Fibroblast of mammary gland (primary cell): ENCODE measurements at places on chromosomes 3 and 15.

DNA sequence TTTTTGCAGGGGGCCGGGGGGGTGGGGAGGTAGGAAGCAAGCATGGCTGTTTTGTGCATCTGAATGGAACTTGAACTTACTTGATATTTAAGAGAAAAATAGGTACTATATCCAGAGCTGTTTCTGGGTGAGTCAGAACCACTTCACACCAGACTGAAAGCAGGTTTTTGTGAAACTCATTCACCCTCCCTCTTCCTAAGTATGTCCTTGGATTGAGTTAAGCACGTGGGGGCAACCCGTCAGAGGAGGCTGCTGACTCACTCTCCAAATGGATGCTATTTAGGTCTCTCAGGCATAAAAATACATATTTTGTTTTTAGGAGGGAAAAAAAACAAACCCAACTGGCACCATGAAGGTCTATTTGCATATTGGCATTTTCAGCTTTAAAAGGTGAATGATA is 270.3 kb downstream of the RYR3 start:
- peak; percentile 88 for DNase-seq

DNA sequence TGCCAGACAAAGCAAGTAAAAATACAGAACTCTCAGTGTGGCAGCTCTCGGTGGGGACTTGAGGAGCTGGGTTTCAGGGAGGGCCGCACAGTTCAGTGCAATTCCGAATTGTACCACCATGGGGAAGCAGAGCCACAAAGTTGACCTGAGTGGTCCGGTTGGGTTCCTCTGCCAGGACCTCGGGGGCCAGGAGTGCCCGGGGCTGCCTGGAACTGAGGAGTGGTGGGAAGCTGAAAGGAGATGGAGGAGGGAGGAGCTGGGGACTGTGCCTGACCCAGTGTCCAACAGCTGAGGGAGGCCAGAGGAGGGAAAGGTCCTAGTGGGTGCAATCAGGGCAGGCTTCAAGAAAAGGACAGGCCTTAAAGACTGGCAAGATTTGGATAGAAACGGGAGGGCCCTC is 32.2 kb upstream of the TRH start:
- peak; percentile 58 for DNase-seq

DNA sequence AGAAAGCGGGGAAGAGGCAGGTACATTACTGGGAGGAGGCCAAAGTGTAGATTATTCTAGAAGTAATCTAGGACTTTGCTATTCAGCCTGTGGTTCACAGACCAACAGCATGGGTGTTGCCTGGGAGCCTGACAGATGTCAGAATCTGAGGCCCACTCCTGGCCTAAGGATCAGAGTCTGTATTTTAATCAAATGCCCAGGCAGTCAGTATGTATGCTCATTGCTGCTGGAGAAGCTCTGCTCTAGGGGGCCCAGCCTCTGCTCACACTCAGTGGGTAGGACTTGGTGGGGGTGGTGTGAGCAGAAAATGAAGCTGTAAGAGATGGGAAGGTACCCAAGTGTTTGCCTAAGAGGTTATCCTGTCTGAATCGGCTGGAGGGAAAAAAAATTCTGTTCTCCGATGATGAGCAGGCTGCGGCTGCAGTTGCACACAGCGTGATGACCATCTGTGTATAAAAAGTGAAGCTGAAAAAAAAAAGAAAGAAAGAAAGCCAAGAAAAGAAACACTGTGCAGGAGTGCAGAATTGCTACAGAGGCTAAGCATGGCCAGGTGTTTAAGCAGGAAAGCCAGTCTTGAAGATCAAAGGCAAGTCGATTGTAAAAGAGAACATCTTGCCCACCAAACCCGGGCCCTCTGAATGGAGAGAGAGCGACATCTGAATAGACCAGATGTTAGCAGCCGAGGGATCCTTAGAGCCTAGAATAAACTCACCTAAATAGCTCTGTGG is 65.2 kb downstream of the EIF4E3 start:
- peak; percentile 51 for DNase-seq

- no peak for DNase-seq
These were observed 150.9 kb upstream of the ABI3BP start for GRCh38 chr3:101144105-101144504.

DNA sequence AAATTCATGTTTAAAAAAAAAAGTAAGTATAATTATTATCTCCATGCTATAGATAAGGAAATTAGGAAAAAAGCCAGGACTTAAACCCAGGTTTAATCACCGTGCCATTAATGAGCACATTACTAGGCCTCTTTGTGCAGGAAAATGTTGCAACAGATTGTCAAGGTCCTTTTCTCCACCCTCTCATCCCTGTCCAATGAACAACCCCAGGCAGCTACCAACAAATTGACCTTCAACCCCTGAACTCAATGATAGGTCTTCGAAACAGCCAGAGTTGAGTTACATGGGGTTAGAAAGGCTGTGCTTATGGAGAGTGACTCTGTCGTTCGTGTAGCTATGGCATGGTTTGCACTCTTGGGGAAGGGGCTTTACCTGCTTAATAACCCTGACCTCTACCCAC is 84.2 kb upstream of the CTNNB1 start:
- DNase-seq = no peak

- peak; percentile 77 for DNase-seq
These were observed 225.8 kb downstream of the MYRIP start for GRCh38 chr3:40035177-40035576.

DNA sequence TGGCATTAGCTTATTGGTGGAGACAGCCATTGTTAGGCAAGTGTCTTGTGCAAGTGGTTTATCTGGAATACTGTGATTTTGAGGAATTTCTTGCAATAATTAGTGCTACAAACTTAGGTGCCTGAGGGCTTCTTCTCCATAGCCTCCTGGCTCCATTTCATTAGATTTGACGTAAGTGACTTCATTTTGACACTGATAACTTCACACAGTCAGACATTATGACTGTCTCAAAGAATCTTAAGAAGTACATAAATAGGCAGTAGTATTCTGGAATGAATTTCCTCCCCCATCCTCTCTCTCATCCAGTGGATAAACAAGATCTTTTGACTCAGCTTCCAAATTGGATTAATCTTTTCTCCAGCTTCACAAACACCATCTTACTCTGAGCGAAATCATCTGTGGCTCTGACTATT is 19.0 kb downstream of the ARL14 start:
- no peak for DNase-seq

DNA sequence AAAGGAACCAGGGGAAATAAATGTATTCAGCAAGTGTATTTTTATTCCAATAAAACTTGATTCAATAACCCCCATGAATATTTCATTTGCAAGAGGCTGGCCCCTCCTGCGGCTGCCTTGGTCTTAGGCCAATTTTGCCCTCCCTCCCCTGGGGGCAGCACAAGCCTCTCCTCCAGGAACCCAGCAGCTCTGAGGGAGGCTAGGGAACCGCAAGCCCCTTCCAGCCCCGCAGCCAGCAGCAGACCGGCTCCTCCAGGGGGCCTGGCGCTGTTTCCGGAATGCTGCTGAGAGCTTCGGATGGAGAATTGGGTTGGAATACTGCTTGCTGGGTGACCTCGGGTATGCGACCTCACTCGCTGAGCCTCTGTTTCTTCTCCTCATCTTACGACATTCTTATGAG is 150.1 kb downstream of the RAB11A start:
- no peak for DNase-seq

GRCh38 chr3:1381647-1382036 is 288.8 kb downstream of the CNTN6 start:
- no peak for DNase-seq

GRCh38 chr15:54618120-54618519 is 578.6 kb downstream of the RSL24D1 start:
- no peak for DNase-seq

DNA sequence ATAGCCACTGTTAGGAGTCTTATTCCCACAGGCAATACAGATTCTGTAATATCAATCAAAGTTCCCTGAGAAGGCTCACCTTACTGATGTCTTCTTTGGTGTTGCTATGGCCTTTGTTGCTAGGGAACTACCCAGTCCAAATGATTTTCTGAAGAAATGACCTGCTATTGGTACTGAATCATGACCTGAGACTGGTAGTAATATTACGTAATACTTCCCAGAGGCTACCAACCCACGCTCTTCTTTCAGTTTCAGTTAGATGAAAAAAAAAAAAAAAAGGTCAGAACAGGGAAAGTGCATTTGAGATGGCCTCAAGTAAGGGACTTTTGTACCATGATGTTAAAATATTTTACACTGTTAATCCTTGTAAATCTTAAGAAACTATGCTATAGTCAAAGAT is 1092.5 kb upstream of the EPHA6 start:
- DNase-seq = peak; percentile 12

DNA sequence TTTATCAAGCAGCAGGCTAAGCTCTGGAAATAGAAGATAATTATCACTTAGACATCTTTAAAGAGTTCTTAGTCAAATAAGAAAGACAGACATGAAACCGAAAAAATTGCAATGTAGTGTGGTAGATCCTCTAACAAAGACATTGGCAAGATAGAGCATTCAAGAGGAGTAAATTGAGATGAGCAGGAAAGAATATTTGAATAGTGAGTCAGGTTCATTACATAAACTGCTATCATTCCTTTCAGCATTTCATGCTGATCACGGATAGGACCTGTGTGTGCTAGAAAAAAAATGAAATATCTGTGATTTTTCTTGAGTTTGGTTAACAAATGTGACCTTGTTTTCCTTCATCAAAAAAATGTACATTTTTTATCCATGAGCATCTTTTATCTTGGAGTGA is 460.9 kb downstream of the OTOL1 start:
- peak; percentile 17 for DNase-seq

GRCh38 chr3:37729119-37729518 is 132.6 kb upstream of the CTDSPL start:
- DNase-seq = peak; percentile 87

- DNase-seq = no peak
These were observed 72.0 kb upstream of the RASGRP1 start for GRCh38 chr15:38636597-38636996.

GRCh38 chr3:59762941-59763340 is 713.1 kb upstream of the CFAP20DC start:
- DNase-seq = peak; percentile 30

DNA sequence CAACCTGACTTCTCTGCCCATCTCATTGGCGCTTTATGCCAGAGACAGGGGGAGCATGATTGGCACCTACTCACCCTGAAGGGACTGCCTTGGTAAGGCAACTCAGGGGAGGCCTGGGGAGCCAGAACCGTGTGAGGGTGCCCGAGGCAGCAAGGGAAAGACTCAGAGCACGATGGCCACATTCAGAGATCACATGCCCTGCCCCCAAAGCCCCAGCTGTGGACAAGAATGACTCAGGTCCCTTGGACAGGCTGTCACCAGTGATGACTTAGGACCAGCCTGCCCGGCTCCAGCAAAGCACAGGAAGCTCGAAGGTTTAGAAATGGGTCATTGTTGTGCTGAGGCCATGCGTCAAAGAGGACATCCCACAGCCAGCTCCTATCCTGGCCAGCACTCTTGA is 49.1 kb upstream of the LIMD1 start:
- peak; percentile 51 for DNase-seq

- DNase-seq = no peak
These were observed 13.7 kb downstream of the SH3BP5 start for GRCh38 chr3:15318661-15319060.

DNA sequence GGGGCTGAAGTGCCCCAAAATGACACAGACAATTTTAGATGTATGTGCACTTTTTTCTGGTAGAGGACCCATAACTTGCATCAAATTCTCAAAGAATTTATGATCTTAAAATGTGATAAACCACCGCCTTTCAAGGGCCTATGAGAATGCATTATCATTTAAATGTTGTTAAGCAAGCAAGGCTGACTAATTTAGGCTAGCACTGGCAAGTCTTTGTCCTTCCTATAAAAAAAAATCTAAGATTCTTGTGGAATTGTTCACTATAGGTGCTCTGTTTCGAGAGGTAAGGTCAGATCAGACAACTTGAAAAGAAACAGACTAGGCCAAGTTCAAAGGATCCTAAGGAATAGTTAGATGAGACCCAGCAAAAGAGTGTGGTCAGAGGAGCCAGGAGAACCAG is 128.9 kb upstream of the PHLDB2 start:
- DNase-seq = no peak

- no peak for DNase-seq
These were observed 147.7 kb downstream of the RYR3 start for GRCh38 chr15:33458421-33458820.

DNA sequence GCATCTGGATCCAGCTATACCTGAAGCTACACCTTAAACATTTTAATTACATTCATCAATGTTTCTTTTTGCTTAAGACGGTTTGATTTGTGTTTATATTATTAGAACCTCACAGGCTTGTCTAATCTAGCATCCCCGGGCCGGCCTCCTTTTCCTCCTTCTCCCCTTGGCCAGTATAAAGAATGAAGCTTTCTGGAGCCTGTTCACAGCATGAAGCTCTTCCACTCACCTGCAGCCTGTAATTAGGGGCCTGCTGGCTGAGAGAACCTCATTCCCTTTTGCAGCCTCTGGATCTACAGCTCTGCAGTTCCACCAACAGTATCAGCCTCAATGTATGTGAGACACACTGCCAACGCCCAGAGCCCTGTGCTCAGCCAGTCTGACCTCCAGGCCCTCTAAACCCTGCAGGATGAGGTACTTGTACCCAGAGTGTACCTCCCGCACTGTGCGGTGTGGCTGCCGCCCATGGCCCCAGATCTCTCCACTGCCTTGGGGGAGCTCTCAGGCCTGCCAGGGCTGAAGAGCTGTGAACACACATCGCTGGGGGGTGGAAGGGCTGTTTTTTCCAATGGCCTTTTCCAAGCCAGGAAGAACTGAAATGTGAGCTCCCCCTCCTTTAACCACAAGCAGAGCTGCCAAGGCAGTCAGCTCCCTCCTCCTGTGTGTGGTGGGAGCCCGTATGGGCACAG is 114.7 kb upstream of the ALDH1A3 start:
- peak; percentile 79 for DNase-seq

DNA sequence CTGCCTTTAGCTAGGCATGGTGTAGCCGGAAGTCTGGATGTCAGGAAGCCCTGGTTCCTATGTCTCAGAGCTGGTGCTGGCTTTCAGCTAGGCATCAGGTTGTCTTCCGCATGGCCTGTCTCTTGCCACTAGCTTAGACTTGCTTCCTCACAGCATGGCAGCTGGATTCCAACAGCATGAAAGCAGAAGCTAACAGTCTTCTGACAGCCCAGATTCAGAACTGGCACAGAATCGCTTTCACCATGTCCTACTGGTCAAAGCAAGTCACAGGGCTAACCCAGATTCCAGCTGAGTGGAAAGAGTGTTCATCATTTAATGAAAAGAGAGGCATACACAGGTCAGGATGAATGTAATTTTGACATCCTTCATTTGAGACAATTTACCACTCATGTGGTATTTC is 1050.5 kb downstream of the ROBO2 start:
- no peak for DNase-seq

- DNase-seq = no peak
These were observed 2.5 kb upstream of the C3orf38 start for GRCh38 chr3:88147261-88147660.

- no peak for DNase-seq
These were observed 67.6 kb upstream of the CMC1 start for GRCh38 chr3:28173836-28174235.

DNA sequence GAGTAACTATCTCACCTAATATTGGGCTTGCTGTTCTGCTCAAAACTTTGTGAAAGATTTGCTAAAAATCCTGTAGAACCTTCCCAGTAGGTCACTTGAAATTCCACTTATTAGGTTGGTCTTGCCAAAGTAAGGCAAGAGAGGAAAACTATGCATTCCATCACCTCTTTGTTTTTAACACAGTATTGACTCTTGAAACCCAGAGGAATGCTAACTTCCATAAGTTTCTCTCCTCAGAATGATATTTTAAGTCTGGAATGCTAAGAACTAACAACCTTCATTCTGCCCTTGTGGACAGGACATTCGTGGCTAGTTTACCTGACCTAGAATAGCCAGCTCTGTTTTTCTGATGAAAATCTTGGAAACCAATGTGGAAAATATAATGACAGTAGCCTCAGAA is 154.5 kb downstream of the TMCO5A start:
- no peak for DNase-seq

- DNase-seq = no peak
These were observed 166.4 kb downstream of the SUCNR1 start for GRCh38 chr3:152039887-152040286.

- no peak for DNase-seq
These were observed 106.8 kb upstream of the PRR23C start for GRCh38 chr3:139151530-139151929.
